ENCODE measurements at places on chromosomes 11 and 22.

- DNase-seq: no peak
These were observed 1.3 kb downstream of the PARVB start for GRCh38 chr22:44025171-44026065.

- peak; percentile 91 for DNase-seq
These were observed 93.6 kb upstream of the CD44 start for GRCh38 chr11:35045236-35045820.

- DNase-seq: no peak
These were observed 11.1 kb downstream of the SPTBN2 start for GRCh38 chr11:66717925-66718319.

DNA sequence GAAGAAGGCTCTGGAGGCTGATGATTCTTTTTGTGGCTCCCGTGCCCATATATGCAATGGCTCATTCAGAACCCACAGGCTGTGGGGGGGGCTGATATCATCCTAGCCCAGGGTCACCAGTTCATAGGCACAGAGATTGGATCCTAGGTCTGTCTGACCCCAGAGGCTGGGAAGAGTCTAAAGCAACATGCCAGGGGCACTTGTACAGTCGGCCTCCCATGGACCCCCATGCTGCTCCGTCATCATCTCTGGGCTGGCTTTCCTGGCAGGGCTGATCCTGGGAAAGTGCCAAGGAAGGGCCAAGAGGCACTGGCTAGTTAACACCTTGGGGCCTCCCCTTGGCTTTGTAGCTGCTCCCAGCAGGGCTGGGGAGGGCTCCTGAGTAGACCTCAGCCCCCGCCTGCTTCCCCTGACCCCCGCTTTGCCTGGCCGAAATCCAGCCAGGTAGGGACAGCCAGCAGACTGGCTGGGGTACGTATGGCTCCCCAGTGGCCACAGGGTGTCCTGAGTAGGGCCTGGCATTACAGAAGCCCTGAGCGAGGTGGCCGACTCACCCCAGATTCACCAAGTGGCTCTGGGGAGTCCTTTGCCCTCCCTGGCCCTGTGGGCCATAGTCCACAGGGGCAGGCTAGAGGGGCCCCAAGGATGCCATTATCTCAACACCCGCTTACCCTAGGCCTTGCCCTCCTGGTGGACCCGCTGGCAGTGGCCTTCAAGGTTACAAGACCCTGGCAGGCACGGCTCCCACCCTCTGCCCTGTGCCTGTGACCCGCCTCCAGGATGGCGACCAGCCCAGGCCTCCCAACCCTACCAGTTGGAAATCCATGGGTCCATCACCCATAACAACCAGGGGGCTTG is 22.5 kb downstream of the FADS3 start:
- no peak for DNase-seq

DNA sequence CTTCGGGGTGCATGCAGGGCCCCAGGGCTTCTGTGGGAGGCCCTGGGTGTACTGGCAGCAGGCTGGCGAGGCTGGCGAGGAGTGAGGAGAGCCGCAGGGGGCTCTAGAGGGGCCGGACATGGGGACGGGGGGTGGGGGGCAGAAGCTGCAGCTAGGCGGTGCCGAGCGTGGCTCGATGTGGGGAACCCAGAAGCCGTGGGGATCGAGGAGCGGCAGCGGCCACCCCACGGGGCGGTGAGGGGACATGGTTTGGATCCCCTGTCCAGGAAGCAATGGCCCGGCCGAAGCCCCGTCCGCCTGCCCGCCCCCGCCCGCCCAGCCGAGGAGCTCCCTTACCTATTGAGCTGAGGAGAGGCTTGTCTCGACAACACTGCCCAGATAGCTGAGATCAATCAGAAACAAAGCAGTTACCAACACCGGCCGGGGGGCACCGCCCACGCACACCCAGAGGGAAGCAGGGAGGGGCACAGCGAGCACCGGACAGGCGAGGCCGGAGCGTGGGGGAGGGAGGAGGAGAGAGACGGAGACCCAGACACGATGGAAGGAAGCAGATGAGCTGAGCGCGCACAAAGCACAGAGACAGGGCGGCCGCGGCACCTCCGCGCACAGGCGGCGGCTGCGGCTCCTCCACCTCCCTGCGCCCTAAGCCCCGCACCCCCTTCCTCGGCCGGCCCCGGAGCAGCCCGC is 38.7 kb downstream of the IGSF9B start:
- DNase-seq: no peak

DNA sequence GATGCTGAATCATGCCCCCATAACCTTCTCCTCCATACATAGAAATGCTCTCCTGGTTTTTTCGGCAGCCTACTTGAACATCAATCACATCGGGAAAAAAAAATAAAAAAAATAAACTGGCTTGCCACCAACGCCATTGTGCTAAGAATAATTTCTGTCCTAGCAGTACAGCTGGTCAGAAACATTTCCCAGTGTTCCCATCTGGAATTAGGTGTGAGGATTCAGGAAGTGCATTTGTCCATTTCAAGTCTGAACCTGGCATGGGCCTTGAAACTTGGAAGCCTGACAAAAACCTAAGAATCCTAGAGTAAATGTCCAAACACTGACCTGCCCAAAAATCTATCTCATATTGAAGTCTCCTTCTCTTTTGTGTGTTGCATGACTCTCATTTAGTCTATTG is 16.6 kb upstream of the NAV2 start:
- no peak for DNase-seq

GRCh38 chr22:22547692-22548300 is 11.3 kb downstream of the PRAME start:
- DNase-seq: no peak

- no peak for DNase-seq
These were observed 6.9 kb downstream of the SCN2B start for GRCh38 chr11:118169300-118170140.

GRCh38 chr11:12066056-12066798 is 44.2 kb upstream of the MICAL2 start:
- no peak for DNase-seq

GRCh38 chr11:105821372-105821771 is 200.7 kb downstream of the MSANTD4 start:
- DNase-seq: no peak

DNA sequence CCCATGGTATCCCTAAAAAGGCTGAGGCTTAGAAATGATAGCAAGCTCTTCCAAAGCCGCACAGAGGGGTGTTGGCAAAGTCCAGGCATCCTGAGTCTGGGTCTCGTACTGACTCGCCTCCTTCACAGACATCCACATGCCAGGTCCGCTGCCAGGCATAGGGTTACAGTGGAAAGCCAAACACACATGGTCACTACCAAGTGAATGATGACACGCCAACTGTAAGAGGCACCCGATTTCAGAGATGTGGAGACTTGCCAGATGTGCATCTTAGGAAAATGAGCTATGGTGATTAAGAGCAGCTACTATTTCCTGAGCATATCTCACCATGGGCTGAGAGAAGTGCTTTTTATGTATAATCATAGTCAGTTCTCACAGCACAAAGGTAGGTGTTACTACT is 314.9 kb downstream of the MIAT start:
- no peak for DNase-seq

GRCh38 chr22:36808721-36809344 is 8.0 kb downstream of the PVALB start:
- peak; percentile 17 for DNase-seq

GRCh38 chr11:44948155-44948554 is 2.5 kb downstream of the TP53I11 start:
- no peak for DNase-seq

- no peak for DNase-seq
These were observed 298.7 kb upstream of the ZC3H12C start for GRCh38 chr11:109794501-109794900.

DNA sequence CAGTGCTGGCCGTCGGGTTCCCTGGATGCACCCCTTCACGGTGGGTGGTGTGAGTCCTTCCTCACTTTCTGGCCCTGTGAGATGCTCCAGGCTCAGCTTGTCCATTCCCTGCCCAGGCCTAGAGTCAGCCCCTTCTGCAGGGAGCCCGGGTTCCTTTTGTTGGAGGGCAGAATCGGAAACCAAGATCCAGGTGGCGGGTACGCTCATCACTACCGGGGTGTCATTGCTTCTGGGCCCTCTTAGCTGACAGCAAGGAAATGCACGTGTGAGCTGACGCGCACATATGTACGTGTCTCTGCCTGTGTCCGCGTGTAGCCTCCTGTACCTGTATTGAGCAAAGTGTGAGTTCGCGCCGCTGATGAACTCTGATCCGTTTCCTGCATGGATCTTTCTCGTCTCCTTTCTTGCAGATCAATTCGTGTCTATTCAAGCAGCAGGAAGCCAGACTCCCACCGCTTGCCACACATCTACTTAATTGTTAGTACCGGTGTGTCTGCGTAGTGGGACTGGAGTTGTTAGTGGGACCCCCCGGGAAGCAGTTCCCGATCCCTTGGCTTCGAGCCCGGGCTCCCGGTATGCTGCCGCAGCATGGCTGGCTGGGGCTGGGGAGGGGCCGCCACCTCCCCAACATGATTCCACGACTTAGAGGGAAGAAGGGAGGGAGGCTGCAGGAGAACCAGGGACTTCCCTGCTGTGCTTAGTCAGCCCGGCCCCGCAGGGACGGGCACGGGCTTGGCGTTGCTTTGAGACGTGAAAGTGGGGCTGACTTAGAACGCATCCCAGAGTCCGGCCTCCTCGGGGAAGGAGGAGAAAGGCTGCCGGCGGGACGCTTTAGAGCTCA is 35.9 kb upstream of the GRAMD4 start:
- DNase-seq: no peak

GRCh38 chr22:22410121-22410520 is 98.4 kb downstream of the ZNF280B start:
- no peak for DNase-seq

DNA sequence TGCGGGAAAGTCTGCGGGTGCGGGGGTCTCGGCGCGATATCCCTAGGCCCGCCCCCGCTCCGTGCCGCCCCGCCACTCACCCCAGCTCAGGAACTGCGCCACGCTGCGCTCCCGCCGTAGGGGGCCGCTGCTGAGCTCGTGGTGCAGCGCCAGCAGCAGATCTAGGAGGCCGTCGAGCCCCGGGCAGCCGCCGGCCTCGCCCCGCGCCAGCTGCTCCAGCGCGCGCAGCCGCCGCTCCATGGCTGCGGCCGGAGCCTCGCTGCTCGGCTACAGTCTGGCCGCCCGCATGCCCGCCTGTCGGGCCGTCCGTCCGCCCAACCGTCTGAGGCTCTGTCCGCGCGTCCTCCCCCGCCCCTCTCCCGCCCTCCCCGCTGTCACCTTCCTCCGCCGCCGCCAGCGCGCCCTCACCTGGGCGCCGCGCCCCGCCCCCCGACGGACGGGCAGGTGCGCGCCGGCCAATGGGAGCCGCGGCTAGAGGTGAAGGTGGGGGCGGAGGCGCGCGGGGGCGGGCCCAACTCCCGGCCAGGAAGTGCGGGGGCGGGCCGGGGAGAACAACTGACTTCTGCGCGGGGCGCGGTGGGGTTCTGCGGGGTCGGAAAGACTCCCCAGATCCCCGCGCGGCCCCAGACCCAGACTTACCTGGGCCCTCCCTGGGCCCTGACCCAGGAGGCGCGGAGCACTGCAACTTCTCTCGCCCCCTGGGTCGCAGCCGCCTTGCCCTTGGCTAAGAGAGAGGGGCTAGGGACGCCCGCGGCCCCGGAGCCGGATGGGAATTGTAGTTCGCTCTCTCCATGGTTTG is at the start of gene CDC42BPG:
Gene CDC42BPG (minus strand): TSS at position 324 of the 799 bp plus-strand sequence. CDS start 84 bp downstream, at position 240.
- DNase-seq: peak; percentile 77

- no peak for DNase-seq
These were observed 11.7 kb upstream of the CSTF3 start for GRCh38 chr11:33172996-33173395.

Measured in CD4-positive, alpha-beta T cell treated with Interleukin-6 at 100 ng/mL for 8 hours (primary cell).